ENCODE measurements at places on chromosomes 16 and 17.

DNA sequence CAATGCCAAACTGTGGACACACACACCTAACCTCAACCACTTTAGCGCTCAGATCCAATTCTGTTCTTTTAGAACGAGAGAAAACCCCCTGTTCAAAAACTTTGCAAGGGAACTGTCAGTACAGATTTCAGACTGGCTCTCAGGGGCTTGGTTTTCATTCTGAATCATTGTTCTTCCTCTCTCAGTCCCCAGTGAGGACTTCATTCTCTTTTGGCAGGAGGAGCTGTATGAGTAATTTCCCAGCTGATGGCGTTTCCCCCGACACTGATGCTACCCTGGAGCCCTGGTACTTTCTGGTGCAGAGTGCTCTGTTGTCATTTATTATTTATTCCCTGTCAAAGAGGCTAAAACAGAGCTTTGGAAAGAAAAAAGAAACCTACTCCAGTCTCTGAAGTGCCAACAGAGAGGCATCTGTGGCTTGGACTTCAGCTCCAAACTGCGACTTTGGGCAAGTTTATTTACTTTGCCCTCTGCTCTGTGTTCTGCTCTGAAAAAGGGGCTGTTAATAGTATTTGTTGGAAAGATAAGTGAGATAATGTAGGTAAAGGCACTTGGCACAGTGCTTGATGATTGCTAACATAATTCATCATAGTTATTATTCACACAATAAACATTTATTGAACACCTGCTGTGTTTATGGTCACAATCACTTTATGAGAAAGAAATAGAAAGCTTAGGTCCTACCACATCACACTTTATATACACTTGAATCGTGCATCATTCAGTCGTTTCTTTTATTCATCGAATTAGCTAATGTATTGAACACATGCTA, 28.3 kb downstream of the ETV4 start:
- no peak for DNase-seq

- DNase-seq: no peak
Measured at GRCh38 chr17:1965556-1966273, 59.4 kb downstream of the RTN4RL1 start.

DNA sequence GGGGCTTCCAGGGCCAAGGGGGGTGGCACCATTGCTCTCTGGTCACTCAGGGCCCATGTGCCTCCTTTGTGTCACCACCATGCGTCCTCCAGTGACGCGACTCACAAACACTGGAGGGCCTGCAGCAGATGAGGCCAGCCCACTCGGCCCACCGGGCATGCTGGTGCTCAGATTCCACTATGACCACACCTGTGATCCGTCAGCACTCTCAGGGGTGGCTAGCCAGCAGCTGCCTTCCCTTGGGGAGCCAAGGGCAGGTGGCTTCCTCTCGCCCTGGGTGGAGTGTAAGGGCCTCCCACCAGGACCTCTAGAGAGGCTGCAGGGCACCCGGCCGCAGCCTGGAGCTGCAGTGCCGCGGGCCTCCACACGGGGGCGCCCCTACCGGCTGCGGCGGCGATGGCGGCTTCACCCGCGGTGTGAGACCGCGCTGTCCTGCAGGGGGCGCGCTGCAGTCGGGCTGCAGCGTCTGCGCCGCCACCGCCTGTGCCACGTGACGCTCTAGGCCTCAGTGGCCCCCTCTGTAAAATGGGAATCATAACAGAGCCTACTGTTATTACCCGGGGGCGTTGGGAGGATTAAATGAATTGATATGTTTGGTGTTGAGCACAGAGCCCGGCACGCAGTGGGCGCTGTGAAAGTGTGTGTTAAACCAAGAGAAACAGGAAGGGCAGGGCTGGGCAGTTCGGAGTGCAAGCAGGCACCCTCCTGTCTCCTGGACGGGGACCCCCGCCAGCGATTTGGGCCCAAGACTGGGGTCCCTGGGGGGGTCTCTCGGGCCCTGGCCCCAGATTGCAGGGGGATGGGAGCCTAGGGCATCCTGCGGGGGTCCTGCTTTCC, 192.4 kb upstream of the GSE1 start:
- peak; percentile 69 for DNase-seq

- DNase-seq: no peak
Measured at GRCh38 chr16:11964761-11965551, at the start of gene TNFRSF17. Gene TNFRSF17, plus strand, starts transcription at chr16:11965210. Its CDS starts 115 bp downstream, at chr16:11965325.

DNA sequence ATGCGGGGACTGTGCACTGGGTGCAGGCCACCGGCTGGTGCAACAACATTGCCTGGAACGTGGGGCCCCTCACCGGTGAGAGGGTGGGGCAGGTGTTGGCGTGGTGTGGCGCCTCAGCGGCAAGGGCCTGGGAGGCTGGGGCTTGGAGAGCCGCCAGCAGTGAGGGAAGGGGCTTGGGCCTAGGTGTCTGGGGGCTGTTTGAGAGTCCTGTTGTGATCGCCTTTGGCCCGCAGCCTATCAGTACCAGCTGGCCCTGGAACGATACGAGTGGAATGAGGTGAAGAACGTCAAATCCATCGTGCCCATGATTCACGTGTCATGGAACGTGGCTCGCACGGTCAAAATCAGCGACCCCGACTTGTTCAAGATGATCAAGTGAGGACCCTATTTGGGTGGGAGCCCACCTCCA, 2.6 kb upstream of the TMEM88 start:
- no peak for DNase-seq

- DNase-seq: no peak
Measured at GRCh38 chr17:79942011-79942405, 93.7 kb downstream of the TBC1D16 start.

DNA sequence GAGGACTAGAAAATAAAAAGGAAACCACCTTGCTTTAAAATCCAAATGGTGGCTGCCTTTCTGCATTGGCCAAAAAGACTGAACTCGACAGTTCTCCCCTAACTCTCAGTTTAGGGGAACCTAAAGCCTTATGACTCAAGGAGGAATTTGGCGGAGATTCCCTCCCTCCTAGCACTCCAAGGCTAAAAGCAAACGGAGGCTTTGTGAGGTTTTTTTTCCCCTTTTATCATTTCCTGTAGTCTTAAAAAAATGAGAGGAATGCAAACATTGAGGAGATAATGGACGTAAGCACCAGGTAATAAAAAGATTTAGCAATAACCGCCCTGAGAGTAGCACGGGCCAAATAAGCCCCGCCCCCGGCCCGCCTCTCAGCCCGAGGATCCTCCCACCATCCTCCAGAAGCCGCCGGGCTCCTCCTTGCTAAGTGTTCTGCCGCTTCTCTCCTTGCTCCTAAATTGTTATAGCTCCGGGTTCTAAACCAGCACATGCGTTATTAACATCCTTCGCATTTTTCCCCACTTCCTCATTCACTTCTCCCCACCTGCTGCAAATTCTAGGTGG, 5.8 kb upstream of the KIFC3 start:
- DNase-seq: peak; percentile 39

- no peak for DNase-seq
Measured at GRCh38 chr16:4089811-4090301, 26.4 kb downstream of the ADCY9 start.

GRCh38 chr17:1360975-1361374, 39.0 kb downstream of the YWHAE start:
- no peak for DNase-seq

- DNase-seq: no peak
Measured at GRCh38 chr16:64196444-64196843, 925.4 kb downstream of the CDH11 start.

DNA sequence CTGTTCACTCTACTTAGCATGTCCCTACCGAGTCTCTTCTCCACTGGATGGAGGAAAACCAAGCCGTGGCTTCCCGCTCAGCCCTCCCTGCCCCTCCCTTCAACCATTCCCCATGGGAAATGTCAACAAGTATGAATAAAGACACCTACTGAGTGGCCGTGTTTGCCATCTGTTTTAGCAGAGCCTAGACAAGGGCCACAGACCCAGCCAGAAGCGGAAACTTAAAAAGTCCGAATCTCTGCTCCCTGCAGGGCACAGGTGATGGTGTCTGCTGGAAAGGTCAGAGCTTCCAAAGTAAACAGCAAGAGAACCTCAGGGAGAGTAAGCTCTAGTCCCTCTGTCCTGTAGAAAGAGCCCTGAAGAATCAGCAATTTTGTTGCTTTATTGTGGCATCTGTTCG, 2.8 kb upstream of the LPCAT2 start:
- DNase-seq: no peak

DNA sequence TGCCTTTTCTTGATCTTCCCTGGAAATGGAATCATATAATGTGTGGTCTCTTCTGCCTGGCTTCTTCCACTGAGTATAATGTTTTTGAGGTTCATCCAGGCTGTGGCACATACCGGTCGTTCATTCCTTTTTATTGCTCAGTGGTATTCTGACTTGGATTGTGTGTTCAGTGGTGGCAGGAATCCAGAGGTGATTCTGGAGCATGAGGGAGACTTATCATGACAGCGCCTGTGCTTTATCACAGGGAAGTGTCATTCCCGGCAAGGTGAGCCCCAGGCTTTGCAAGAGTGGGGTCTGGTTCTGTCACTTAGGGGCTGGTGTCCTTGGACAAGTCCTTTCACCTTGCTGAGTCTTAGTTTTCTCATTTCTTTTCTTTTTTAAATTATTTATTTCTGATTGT, 53.0 kb downstream of the IRX3 start:
- no peak for DNase-seq

DNA sequence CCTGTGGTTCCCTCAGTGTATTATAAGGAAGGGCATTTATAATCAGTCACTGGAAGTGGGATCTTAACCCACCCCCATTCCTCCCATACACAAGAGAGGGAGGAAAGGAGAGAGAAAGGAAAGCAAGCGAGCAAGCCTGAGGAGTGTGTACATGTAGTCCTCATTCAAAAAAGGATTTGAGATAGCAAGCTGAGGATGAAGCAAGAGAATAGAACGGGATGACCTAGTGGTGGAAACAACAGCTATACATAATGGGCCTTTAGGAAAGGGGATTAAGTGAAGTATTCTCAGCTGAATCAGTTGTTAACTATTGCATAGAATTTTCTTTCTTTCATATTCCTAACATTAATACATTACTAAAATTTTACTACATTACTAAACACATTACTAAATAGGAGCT, 281.4 kb downstream of the ZFHX3 start:
- no peak for DNase-seq

DNA sequence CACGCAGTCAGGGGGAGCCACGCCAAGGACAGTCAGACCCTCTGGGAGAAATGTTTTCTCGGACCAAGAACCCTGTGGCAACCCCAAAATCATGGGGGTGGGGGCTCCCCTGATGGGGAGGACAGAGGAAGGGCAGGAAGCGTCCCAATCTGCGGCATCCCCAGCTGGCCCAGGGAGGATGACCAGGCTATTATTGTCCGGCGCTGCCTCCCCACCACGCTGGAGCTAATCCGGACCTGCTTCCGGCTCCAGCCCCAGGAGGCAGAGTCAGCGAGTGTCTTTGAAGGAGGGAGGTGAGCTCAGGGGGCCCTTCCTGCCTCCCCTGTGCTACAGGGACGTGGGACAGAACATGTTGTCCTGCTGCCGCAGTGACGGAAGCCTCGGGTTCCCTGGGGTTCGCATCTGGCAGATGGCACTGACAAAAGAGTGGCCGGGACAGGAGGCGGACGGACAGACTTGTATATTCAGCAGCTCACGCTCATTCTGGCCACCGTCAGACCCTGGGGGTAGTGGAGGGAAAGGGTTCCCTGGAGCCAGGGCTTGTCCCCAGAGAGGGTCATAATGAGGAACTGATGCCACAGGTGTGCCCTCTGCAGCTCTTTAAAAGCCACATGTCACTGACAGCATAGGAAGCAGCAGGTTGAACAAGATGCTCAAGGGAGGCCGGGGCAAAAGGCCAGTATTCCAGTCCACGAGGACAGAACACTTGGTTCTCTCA, 54.3 kb upstream of the CDC42EP4 start:
- no peak for DNase-seq

DNA sequence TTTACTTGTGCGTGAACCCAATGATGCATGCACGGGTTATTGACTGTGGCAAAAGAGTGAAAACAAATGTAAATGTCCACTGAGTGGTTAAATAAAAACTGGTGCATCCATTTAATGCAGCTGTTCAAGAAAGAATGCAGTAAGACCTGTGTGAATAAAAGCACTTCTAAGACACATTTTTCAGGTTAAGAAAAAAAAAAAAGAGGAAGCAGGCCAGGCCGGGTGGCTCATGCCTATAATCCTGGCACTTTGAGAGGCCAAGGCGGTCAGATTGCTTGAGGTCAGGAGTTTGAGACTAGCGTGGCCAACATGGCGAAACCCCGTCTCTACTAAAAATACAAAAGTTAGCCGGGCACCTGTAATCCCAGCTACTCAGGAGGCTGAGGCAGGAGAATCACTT, 11.8 kb downstream of the CNGB1 start:
- DNase-seq: no peak

DNA sequence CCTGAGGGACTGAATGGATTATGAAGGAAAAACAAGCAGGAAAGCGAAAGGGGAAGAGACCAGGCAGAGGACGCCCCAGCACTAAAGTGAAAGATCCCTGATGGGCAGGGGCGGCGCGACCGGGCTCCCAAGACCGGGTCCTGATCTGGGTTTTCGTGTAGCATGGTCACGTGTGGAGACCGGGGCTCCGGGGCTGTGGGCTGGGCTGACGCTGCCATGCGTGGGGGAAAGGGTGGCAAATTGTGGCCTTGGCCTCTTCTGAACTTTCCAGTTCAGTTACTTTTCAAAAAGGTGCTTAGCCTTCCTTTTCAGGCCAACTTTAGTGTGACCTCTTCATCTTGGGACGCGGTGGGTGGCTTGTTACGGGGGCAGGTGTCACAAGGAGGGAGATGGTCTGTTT, 57.5 kb downstream of the METRNL start:
- DNase-seq: no peak

GRCh38 chr17:8075574-8076342, 11.8 kb downstream of the ALOX12B start:
- no peak for DNase-seq

GRCh38 chr16:15518381-15519351, 84.3 kb downstream of the BMERB1 start:
- no peak for DNase-seq

GRCh38 chr16:23987443-23987842, 151.7 kb downstream of the PRKCB start:
- no peak for DNase-seq

GRCh38 chr17:43549496-43549895, 3.4 kb upstream of the ETV4 start:
- no peak for DNase-seq

DNA sequence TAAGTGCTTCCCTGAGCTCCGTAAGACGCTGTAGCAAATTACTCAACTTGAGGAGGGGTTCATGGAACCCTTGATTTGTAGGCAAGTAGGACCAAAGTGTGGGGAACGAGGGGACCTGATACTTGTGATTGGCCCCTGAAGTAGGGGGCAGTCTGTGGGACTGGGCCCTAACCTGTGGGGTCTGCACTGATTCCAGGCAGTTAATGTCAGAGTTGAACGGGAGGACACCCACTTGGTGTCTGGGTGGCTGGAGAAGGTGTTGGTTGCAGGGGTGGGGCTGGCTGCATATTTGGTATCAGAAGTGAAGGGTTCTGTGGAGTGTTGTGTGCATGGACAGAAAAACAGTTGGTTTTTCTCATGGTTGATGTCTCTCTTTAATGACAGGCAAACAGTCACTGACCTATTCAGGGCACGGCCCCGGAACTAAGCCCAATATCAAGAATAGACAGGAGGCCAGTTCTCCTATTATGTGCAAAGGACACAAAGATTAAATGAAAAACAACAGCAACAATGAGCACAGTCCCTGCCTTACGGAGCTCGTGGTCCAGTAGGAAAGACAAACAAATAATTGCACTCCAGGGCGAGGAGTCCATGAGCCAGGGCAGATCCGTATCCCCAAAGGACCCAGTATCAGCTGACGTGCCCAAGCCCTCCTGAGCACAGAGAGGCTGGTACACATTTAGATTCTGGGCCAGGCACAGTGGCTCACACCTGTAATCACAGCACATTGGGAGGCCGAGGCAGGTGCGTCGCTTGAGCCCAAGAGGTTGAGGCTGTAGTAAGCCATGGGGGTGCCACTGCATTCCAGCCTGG, 19.2 kb downstream of the MXRA7 start:
- DNase-seq: no peak

GRCh38 chr16:68215302-68215701, 20.6 kb downstream of the ESRP2 start:
- DNase-seq: no peak

- no peak for DNase-seq
Measured at GRCh38 chr16:69892378-69892777, 58.8 kb upstream of the CLEC18A start.

All from T-helper 17 cell (primary cell).